ENCODE measurements at places on chromosomes 2 and 18. TPM values are rescaled to one million over a fixed set of nuclear protein-coding genes. Genes with fewer than 3 reads are reported as not detected.
A peak's percentile ranks its signal among the peaks of the same experiment; 100 is the strongest.

DNA sequence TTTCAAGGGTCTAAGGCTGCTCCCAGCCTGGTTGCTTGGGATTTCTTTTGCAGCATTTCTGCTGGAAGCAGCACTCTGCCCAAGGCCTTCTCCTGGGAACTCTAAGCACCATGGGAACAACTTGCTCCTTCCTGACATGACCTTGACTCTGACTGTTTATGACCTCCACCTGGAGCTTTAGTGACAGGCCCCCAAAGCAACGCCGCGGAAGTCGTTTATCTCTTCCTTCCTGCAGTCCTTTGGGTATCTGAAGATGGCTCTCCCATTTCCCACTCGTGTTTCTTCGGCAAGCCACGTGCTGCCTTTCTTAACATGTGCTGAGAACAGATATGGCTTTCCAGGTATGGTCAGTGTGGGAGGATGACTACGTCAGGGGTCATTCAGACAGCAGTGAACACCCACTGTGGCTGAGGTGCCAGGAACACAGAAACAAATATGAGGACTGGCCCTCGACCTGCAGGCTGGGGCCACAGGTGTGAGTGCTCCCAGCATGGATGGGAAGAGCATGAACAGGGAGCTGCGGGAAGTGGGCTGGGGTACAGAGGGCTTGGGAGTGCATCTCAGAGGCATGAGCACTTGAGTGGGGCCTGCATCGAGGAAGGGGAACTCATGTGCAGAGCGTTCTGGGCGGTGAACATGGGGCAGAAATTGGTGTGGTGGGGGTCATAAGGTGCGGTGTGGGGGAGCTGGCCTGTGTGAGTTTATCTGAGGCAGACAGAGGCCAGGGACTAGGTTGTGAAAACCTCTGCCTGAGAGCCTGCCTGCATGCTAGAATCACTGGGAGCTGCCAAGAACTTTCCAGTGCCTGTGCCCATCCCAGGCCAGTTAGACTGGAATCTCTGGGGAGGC lies 140.5 kb downstream of the TSN start:
- H3K27me3 ChIP-seq: no peaks in the 10 kb centered on the region
- H3K4me3 ChIP-seq: no peak overlapping the region
- no peaks in the 10 kb centered on the region for H3K4me1 ChIP-seq
- no peaks in the 10 kb centered on the region for H3K36me3 ChIP-seq

GRCh38 chr2:234911271-234911670 lies 40.5 kb upstream of the SH3BP4 start:
- H3K4me3 ChIP-seq: no peak overlapping the region
- peaks cover 12% of the 10 kb centered on the region for H3K4me1 ChIP-seq
- peak overlapping the region; percentile 66 for H3K27ac ChIP-seq
- no peaks in the 10 kb centered on the region for H3K27me3 ChIP-seq
- no peaks in the 10 kb centered on the region for H3K36me3 ChIP-seq

DNA sequence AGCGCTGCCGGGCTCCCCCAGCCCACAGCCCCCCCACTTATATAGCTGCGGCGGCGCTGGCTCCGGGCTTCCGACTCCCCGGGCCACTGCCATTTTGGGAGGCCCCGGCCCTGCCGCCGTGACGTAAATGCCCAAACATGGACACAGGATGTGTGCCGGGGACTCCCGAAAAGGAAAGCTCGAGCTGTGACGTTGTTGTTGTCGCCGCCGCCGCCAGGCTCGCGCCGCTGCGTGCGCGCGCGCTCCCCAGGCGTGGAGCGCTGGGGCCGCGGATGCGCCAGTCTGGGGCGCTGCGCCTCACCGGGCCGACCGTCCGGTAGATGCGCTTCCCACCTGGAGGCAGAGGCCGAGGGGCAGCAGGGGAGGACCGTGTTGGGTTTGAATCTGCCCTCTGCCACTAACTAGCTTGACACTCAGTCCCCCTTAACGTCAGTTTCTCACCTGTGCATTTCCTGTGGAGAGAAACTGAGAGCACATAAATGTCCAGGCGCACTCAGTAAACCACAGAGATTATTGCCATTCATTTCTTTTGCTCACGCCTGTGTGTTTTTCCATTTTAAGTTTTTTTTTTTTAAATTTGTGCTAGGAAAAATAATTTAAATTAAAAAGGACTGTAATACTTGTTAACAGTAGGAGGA lies at the start of gene EGR4:
Gene EGR4, minus strand, starts transcription at position 15 of the 638 bp plus-strand sequence. CDS start 231 bp downstream, outside the sequence.
- H3K36me3 ChIP-seq: no peaks in the 10 kb centered on the region
- peak within 1 kb of the TSS; percentile 73 for H3K4me3 ChIP-seq
- peaks cover 49% of the 10 kb centered on the region for H3K27me3 ChIP-seq
- H3K4me1 ChIP-seq: 0 out of 2 replicates have a peak, but pooled peaks cover 2% of the 10 kb centered on the region
- H3K27ac ChIP-seq: no peak within 1 kb of the TSS
- no peak for DNase-seq

ZC3H6 gene
- total RNA-seq: 5.3 TPM

- no peaks in the 10 kb centered on the region for H3K4me1 ChIP-seq
- no peaks in the 10 kb centered on the region for H3K36me3 ChIP-seq
- no peaks in the 10 kb centered on the region for H3K27me3 ChIP-seq
- DNase-seq: no peak
Measured at GRCh38 chr2:43685357-43685756, 9.1 kb upstream of the C1GALT1C1L start.

ERICH2 gene
- total RNA-seq: 0.74 TPM

CEP76 gene
- 12.9 TPM for total RNA-seq

GRCh38 chr18:3117493-3118192 lies 102.1 kb downstream of the MYOM1 start:
- no peak overlapping the region for H3K4me3 ChIP-seq
- no peaks in the 10 kb centered on the region for H3K4me1 ChIP-seq
- no peaks in the 10 kb centered on the region for H3K36me3 ChIP-seq
- DNase-seq: no peak
- no peaks in the 10 kb centered on the region for H3K27me3 ChIP-seq

HRH4 gene
- total RNA-seq: not detected

IL36RN gene
- not detected for total RNA-seq
